ENCODE measurements at places on chromosomes 1 and 21.

DNA sequence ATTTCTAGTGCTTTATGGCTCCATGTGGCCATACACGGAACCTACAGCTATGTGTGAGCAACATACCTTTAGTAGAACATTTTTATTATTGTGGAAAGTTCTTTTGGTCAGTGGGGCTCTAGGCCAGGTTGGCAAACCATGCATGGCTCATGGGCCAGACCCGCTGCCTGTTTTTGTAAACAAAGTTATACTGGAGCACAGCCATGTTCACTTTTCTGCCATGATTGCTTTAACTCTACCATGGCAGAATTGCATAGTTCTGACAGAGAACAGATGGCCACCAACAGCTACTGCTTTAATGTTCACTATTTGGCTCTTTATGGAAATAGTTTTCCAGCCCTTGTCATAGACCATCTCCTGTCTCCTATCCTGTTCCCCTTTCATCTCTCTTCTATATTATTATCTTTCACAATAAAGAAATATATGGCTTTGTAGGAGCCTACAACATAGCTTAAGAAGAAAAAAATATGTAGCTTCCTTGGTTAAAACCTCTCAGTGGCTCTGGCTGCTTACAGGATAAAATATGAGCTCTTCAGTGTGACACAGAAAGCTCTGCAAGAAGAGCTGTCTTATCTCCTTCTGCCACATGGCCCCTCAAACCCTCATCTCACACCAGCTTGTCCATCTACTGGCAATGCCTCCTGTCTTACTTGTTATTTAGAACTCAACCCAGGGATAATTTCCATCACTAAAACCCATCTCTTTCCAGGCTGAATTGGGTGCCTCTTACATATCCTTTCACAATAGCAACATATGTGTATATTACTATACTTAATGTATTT is 54.6 kb upstream of the RWDD3 start:
- DNase-seq = no peak

- no peak for DNase-seq
Measured at GRCh38 chr21:15277466-15277865, 212.7 kb upstream of the NRIP1 start.

DNA sequence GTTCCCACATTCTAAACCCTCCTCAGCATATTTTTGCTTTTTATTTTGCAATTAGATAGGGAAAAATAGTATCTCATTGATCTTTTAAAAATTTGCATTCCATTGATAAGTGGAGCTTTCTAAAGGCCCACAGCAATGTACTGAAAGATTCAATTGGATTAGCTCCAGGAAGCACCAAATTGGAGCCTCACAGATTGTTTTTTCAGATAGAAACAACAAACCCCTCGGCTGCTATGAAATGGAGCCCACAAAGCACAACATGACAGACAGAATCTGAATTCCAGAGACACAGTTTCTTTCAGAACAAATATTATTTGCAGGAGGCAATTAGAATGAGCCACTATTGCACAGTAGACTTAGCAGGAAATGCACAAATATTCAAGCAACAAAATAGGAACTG is 58.9 kb upstream of the KIF26B start:
- DNase-seq = no peak

DNA sequence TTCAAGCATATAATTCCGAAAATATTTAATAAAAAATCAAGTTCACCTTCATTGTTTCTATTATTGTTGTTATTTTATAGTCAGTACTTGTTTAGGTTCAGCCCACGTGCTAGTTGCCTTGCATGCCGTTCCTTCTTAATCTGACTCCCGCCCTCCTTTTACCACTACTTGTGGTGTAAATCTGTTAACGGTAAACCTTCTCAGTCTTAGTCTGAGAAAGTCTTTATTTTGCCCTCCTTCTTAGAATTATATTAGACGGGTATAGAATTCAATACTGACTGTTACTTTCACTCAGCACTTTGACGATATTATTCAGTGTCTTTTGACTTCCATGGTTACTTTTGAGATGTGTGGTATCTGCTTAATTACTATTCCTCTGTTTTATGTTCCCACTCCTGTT is 104.8 kb downstream of the RGL1 start:
- no peak for DNase-seq

- no peak for DNase-seq
Measured at GRCh38 chr1:84876353-84876752, 16.7 kb downstream of the LPAR3 start.

- peak; percentile 86 for DNase-seq
Measured at GRCh38 chr1:168752171-168752832, 23.3 kb upstream of the DPT start.

- DNase-seq = no peak
Measured at GRCh38 chr1:52636721-52637695, 4.0 kb downstream of the SHISAL2A start.

DNA sequence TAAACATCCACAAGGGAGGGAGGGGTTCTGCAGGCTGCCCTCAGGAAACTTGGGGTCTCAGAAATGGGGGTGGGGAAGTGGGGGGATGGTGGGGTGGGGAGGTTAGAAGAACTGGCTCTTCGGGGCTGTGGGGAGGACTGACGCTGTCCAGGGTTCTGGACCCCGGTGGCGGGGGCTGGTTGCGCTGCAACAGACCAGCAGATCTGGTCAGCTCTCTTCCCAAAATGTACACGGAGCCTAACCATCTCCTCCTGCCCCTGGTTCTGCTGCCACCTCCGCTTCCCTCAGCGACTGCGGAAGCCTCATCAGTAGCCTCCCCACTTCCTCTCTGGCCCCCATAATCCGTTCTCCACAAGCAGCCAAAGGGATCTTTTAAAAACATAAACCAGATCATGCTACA is 29.3 kb upstream of the C1QA start:
- DNase-seq = no peak

DNA sequence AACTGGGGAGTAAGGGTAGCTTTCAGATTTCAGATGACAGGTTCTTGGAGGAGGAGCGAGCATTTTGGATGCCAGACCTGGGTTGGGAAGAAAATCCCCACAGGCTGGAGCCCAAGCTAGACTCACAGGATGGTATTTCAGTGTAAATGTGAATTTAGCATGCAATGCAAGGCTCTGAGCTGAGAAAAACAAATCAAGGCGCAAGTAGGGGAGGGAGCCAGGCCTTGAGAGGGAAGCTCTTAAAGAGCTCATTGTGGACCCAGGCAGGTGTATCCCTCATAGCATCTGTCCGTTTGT is 386.1 kb downstream of the MATN1 start:
- DNase-seq = no peak

DNA sequence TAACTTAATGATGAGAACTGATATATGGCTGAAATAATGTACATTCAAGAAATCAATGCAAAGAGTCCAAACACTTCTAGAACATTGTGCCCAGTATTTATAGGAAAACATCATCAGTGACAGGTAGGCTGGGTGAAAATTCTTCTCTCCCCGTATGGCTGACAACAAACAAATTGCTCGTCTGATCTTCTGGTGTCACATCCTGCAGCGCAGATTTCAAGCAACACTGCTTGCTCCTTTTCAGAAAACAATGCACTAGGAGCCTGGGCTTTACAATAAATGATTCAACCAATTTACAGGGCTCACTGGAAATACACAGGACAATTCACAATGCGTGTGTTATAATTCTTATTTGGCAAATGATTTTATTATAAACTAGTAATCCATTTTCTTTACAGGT is 185.3 kb downstream of the RERE start:
- no peak for DNase-seq

- no peak for DNase-seq
Measured at GRCh38 chr1:119326251-119326650, 42.3 kb upstream of the HAO2 start.

- no peak for DNase-seq
Measured at GRCh38 chr1:208192995-208193394, 51.2 kb downstream of the PLXNA2 start.

DNA sequence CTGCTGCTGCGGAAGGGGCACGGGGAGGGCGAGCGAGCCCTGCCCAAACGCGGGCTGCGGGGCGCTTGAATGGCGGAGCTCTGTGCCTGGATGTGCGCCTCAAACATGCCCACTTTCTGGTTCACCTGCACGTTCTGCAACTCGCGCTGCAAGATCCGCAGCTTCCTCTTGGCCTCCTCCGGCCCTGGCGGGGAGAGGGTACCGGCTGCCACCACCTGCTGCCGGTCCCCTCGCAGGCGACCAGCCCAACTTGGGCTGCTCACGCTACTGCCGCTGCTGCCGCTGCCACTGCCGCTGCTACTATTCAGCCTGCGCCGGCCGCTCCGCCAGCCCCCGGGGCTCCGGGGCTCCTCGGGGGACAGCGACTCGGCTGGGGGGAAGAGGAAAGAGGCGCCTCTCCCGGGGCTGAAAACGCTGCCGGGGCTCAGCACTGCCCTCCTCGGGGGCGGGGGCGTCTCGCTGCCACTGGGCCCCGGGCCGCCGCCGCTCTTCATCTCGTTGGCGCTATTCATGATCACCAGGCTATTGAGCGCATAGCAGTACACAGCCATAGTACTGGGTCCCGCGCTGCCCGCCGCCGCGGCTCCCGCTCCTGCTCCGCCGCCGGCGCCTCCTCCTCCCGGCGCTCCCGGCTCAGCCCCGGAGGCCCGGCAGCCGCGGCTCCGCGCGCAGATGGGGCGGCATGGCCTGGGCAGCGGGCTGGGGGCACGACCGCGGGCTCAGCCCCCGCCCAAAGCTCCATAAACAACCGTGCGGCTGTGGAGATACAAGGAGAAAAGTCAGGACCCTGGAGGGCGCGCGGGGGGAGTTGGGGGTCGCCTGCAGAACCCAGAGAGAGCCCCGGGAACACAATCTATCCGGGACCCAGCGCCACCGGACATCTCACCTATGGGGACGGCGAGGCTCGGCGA is 1.9 kb downstream of the ITPKB start:
- DNase-seq = no peak

DNA sequence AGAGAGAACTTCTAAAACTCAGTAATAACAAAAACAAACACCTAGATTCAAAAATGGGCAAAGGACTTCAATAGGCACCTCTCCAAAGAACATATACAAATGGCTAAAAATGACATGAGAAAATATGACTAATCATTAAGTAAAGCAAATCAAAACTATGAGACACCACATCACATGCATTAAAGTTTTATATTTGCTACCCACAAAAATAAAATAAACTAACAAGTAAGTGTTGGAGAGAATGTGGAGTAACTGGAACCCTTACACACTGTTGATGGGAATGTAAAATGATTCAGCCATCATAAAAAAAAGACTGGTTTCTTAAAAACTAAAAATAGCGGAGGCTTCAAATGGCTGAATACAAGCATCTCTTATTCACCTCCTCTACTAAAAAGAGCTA is 262.1 kb upstream of the PKN2 start:
- DNase-seq = no peak

- DNase-seq = no peak
Measured at GRCh38 chr1:229563241-229563640, 4.7 kb upstream of the ABCB10 start.

GRCh38 chr1:1624443-1625403 is 7.2 kb upstream of the MMP23B start:
- no peak for DNase-seq

DNA sequence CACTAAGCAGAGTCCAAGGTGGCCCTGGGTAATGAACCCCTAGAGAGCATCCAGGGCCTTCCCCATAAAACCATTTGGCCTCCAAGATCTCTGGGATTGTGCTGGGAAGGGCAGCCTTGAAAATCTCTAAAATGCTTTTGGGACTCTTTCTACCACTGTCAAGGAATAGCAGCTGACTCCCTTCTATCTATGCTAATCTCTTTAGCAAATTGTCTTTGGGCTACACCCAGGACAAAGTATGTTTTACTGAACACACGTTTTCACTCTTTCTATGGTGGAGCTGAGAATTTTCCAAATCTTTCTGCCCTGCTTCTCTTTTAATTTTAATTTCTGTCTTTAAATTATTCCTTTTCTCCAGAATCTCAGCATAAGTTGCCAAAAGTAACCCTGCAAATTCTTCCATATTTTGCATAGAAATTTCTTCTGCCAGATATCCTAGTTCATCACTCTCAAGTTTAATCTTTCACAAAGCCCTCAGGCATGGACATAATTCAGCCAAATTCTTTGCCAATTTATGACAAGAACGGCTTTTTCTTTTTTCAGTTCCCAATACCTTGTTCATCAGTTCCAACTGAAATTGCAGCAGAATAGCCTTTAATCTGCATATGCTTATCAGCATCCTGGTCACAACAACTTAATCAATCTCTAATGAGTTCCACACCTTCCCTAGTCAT is 687.0 kb upstream of the ADGRL4 start:
- no peak for DNase-seq

DNA sequence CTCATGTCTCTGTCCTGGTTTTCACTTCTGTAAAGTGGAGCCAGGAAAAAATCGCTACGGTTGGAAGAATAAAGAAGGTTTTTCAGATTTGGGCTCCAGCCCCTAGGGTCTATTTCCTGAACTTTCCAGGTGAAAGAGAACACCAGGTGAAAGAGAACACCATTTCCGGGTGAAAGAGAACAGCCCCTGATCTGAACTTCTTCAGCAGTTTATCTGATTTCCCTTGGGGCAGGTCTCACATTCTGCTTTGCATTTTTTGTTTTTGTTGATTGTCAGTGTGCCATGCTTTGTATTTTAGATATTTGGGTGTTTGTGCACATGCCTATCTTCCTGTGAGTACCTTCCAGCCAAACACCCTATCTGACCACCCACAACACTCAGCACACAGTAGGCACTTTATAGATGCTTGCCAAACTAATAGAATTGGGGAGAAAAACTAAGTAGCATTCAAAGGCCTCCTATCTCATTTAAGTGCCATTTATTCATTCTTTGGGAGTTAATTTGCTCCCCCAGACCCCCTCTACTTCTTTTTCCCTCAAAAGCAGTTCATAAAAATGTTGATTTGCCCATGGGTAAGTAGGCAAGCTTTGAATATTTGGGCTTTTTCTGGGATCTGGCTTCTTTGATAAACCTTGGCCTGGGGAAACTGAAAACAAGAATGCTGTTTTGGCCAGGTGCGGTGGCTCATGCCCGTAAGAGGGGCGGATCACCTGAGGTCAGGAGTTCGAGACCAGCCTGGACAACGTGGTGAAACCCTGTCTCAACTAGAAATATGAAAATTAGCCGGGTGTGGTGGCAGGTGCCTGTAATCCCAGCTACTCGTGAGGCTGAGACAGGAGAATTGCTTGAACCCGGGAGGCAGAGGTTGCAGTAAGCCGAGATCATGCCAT is 2.2 kb downstream of the NAV1 start:
- DNase-seq = no peak

DNA sequence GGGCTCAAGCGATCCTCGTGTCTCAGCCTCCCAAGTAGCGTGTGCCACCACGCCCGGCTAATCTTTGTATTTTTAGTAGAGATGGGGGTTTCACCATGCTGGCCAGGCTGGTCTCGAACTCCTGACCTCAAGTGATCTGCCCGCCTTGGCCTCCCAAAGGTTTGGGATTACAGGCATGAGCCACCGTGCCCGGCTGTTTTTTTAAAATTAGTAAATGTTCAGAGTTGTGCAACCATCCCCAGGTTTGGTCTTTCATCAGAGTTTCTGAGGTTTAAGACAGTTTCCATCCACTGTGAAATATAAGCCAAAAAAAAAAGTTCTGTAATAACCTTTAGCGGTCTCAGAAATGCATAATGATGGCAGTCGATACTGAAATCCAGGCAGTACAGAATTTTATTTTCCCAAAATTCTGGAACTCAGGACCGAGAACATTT is 550 bp upstream of the SYT11 start:
- no peak for DNase-seq

GRCh38 chr1:11725616-11726015 is 10.3 kb upstream of the AGTRAP start:
- DNase-seq = no peak

- no peak for DNase-seq
Measured at GRCh38 chr1:209937996-209938959, at the start of gene SYT14. TSS of gene SYT14 (plus strand) at chr1:209938217. CDS start at chr1:209938265, 48 bp downstream.

GRCh38 chr1:100246738-100247137 is 2.9 kb downstream of the DBT start:
- DNase-seq = no peak
